HFFc6 (cell line): ENCODE measurements at places on chromosomes 12 and 14. TPM values are rescaled to one million over a fixed set of nuclear protein-coding genes. Genes with fewer than 3 reads are reported as not detected.

BATF gene
- not detected in 3 replicates for total RNA-seq

DNA sequence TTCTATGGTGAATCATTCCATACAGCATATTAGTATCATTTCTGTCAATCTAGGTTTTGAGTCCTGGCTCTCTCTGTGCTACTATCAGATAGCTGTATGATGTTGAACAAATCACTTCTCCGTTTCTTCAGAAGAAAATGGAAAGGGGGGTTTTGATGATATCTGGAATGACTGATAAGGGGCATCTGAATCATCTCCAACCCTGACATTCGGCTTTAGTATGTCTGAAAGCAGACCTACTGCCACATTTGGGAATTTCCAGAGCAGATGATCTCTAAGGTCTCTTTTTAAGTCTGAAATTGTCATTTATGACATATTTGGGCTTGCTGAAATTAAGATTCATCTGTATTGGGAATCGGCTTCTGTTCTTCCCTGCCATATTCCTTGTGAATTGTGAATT, 10.1 kb downstream of the MLF2 start:
- no peak for DNase-seq
- H3K27ac ChIP-seq: no peak overlapping the region
- H3K36me3 ChIP-seq: peaks cover 9% of the 10 kb centered on the region
- peaks cover 6% of the 10 kb centered on the region for H3K27me3 ChIP-seq
- H3K4me3 ChIP-seq: no peak overlapping the region
- H3K4me1 ChIP-seq: no peaks in the 10 kb centered on the region; the same call in 1 of the 2 replicates

- no peak overlapping the region for H3K4me3 ChIP-seq
- H3K27me3 ChIP-seq: peaks cover 24% of the 10 kb centered on the region
- no peaks in the 10 kb centered on the region for H3K36me3 ChIP-seq
- H3K27ac ChIP-seq: no peak overlapping the region
Measured at GRCh38 chr12:52332381-52332780, 11.2 kb upstream of the KRT83 start.

DNA sequence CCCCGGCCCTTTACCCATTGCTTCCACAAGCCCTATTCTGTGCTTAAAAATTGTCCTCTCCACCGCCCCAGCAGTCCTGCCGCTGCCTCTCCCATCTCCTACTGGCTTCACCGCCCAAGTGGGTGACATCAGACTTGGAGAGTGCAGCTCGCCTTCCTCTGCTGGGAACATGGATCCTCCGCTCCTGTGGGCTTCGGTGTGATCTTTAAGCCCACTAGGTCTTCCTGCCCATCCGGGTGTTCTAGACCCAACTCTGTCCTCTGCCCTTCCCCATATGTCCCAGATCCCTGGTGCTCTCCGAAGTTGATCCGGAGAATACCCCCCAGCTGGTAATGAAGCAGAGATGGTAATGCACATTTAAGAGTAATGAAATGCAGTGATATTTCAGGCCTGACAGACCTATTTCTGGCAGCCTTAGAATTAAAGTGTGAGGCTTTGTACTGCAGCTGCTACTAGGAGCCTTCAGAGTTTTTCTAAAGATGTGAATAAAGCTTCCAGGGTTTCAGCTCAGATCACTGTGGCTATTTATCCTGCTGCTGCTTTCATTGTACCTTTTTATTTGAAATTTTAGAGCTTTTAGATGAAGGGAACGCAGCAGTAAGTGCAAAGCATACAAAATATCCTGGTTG, 22.9 kb upstream of the CTDSP2 start:
- H3K27me3 ChIP-seq: peaks cover 2% of the 10 kb centered on the region
- H3K4me1 ChIP-seq: peaks cover 27% of the 10 kb centered on the region
- H3K36me3 ChIP-seq: no peaks in the 10 kb centered on the region
- DNase-seq: no peak
- H3K27ac ChIP-seq: peak overlapping the region; percentile 61

DNA sequence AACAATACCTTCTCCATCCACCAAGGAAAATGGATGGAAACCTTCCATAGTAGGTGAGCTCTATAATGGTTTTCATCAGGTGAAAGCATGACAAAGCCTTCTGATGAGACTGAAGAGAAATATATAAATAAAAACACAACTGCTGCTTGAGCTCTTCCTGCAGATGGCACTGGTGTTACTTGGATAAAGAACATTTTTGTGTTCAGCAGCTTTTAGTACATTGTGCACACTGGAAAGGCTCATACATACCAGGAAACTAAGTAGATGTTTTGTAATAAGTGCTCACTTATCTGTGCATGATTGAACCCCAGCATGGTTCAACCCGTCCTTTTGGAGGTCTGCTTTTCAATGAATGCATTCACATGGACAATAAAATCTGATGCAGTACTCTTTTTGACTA, 357.3 kb upstream of the MIS18BP1 start:
- no peak overlapping the region for H3K27ac ChIP-seq
- DNase-seq: peak; percentile 7
- no peak overlapping the region for H3K4me3 ChIP-seq
- no peaks in the 10 kb centered on the region for H3K27me3 ChIP-seq
- no peaks in the 10 kb centered on the region for H3K36me3 ChIP-seq

- H3K4me3 ChIP-seq: peak overlapping the region; percentile 98
- DNase-seq: no peak
- no peaks in the 10 kb centered on the region for H3K27me3 ChIP-seq
- peaks cover 42% of the 10 kb centered on the region for H3K4me1 ChIP-seq
Measured at GRCh38 chr12:51025338-51025835, 797 bp downstream of the SLC11A2 start.
